Mucosa of descending colon (tissue), 3 donors: ENCODE measurements at places on chromosomes 4 and X.

DNA sequence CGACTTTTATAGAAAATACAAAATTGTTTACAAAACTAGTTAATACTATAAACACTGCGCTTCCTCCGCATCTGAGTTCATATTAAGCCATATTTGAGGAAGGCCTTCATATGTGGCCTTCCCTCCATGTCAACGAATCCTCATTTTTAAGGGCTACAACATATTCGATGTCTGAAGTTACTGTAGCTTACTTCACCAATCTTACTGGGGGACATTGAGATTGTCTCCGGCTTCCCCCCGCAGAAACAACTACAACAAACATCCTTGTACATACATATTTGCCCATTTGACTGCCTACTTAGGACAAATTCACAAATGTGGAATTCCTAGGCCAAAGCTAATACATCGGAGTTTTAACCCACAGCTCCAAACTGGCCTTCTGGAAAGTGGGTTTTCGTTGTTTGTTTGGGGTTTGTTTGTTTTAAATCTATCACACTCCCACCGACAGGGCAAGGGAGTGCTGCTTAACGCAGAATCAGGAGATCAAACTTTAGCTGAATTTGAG is 581 bp upstream of the FAM114A1 start:
- DNase-seq: no peak

- no peak for DNase-seq
Measured at GRCh38 chrX:136850441-136851175, 29.9 kb downstream of the RBMX start.

- DNase-seq: no peak
Measured at GRCh38 chr4:147096667-147097604, 151.3 kb upstream of the TTC29 start.

- DNase-seq: no peak
Measured at GRCh38 chrX:121308276-121308805, 260.9 kb downstream of the GLUD2 start.

GRCh38 chr4:61273233-61273632 is 73.1 kb downstream of the ADGRL3 start:
- DNase-seq: no peak

- no peak for DNase-seq
Measured at GRCh38 chr4:896216-896615, 35.9 kb downstream of the GAK start.

GRCh38 chr4:39472396-39472795 is 13.5 kb downstream of the LIAS start:
- no peak for DNase-seq

GRCh38 chrX:26631385-26631784 is 415.4 kb downstream of the MAGEB5 start:
- no peak for DNase-seq

DNA sequence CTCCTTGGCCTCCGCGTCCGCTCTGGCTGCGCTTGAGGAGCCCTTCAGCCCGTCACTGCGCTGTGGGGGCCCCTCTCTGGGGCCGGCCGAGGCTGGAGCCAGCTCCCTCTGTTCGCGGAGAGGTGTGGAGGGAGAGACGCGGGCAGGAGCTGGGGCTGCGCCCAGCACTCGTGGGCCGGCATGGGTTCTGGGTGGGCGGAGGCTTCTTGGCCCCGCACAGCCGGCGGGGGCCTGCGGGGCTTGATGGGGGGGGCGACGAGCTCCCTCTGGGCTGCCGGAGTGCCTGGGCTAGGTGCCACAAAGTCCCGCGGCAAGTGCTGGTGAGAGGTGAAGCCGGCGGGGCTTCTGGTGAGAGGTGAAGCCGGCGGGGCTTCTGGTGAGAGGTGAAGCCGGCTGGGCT is 61.9 kb downstream of the ANKRD50 start:
- DNase-seq: no peak

DNA sequence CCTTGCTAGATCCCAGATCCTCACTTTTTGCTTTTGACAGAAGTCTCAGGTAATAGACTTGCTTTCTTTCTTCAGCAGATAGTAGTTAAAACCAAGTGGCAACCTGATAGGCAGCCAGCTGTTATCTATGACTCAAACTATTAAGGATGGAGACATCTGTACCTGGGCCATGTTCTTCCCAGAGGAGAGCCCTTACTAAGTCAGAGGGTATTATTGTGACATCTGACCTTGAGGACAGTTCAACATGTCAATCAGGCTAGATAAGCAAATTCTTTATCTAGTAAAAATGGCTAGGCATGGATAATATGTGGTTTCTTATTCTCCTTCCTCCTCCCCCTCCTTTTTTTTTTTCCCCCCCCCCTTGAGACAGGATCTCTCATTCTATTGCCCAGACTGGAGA is 39.2 kb downstream of the TRIM2 start:
- no peak for DNase-seq

GRCh38 chr4:142706381-142706780 is 139.7 kb downstream of the INPP4B start:
- no peak for DNase-seq

- DNase-seq: no peak
Measured at GRCh38 chrX:9282325-9282724, 182.5 kb upstream of the TBL1X start.

GRCh38 chr4:87239194-87239593 is 18.8 kb upstream of the KLHL8 start:
- DNase-seq: no peak

GRCh38 chrX:5595570-5595969 is 633.1 kb downstream of the NLGN4X start:
- DNase-seq: no peak

- DNase-seq: no peak
Measured at GRCh38 chr4:99180382-99181070, 36.4 kb upstream of the ADH4 start.

GRCh38 chr4:141643557-141643956 is 7.2 kb downstream of the IL15 start:
- no peak for DNase-seq
